ENCODE measurements at places on chromosomes 1 and 21. TPM values are rescaled to one million over a fixed set of nuclear protein-coding genes. Genes with fewer than 3 reads are reported as not detected.

DNA sequence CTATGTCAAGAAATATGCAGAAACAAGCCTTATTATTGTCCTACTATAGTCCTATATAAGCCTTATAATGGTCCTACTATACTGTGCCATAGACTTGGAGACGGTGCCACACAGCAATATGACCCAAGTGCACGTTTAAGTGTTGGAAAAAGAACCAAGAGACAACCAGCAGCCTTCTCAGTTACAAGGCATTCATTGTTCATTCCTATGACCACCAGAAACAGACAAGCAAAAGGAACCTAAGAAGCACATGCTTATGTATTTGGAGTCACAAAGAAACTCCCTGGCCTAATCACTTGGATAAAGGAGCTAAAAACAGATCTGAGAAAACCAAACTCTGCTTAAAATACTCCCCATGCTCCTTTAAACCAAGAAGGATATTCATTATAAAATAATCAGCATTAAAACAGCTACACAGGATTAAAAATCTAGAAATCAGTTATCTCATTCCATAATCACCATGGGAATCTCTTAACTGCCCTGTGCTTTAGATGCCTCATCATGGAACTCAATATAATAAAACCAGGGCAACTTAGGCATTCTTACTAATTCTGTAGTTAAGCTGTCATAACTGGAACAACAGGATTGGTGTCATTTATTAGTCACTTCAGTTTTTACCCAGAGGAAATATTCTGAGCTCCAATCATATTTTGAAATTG lies 7.0 kb downstream of the COLGALT2 start:
- no peaks in the 10 kb centered on the region for H3K4me1 ChIP-seq
- H3K27ac ChIP-seq: no peak overlapping the region
- DNase-seq: no peak
- no peaks in the 10 kb centered on the region for H3K36me3 ChIP-seq

DNA sequence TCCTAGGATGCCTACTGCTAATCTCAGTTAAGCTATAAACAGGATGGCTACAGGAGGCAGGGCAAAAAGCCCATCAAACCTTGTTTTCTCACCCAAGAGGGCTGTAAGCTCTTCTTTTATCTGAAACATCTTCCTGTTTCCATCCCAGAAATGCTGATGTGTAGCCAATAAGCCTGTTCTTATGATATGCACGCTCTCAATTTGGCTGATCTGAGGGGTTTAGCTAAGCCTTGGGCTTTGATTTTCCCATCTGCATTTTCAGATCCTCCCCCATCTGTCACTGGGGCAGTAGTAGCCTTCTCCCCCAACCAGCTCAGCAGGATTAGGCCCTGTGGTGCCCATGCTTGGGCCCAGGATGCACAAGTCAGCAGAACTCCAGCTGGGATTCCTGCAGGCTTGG lies 105.0 kb downstream of the BRINP2 start:
- no peaks in the 10 kb centered on the region for H3K27me3 ChIP-seq
- DNase-seq: no peak
- no peaks in the 10 kb centered on the region for H3K36me3 ChIP-seq
- H3K4me1 ChIP-seq: no peaks in the 10 kb centered on the region

- H3K4me1 ChIP-seq: no peaks in the 10 kb centered on the region
- DNase-seq: no peak
- H3K27me3 ChIP-seq: peaks cover 3% of the 10 kb centered on the region
- no peaks in the 10 kb centered on the region for H3K36me3 ChIP-seq
These were observed 346.7 kb upstream of the VAMP3 start for GRCh38 chr1:7424352-7424890.

DNA sequence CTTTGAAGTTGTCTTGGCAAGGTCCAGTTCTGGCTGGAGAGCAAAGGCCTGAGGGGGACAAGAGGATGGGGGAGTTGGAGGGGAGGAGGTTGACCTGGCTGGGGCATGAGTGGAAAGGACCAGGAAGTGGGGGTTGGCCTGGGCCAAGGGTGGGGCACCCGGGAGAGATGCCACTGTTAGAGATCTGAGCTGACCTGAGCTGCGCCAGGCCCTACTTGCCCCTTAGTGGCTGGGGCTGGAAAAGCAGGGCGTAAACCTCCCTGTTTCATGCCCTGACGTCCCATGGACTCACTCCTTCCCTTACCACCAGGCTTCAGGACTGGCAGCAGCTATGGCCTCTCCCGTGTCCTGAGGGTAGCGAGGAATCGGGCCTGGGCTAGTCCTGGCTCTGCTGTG lies 16.9 kb downstream of the FAAH start:
- no peak overlapping the region for H3K27ac ChIP-seq
- no peak overlapping the region for H3K4me3 ChIP-seq
- H3K27me3 ChIP-seq: no peaks in the 10 kb centered on the region
- no peaks in the 10 kb centered on the region for H3K36me3 ChIP-seq
- DNase-seq: no peak

HHIPL2 gene
- not detected for total RNA-seq

Data from activated CD8-positive, alpha-beta T cell treated with anti-CD3 and anti-CD28 coated beads for 36 hours (primary cell).